Right ventricle myocardium inferior (tissue), 1 donor: ENCODE measurements at places on chromosomes 2 and 18.

GRCh38 chr2:126876631-126877030 is 22.1 kb upstream of the TEX51 start:
- DNase-seq = no peak

- DNase-seq = peak; percentile 54
Measured at GRCh38 chr2:167925758-167926157, 321.6 kb downstream of the STK39 start.

DNA sequence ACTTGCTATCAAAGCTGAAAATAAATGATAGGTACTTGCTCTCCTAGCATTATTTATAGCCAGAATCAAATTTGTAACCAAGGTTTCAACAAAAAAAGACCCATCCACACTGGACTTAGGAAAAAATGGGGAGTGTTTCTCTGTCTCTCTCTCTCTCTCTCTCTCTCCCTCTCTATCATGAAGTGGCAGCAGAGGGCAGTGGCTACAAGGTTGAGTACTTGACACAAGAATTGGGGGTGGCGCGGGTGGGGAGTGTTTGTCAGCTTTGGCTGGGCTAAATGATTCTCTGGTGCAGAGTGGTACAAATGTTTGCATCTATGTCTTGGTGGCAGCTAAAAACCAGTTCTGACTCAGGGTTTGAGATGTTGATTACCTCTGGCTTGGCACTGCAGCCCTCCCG is 85.0 kb downstream of the RBM43 start:
- DNase-seq = no peak

GRCh38 chr2:175597286-175597685 is 404.8 kb downstream of the LNPK start:
- no peak for DNase-seq

DNA sequence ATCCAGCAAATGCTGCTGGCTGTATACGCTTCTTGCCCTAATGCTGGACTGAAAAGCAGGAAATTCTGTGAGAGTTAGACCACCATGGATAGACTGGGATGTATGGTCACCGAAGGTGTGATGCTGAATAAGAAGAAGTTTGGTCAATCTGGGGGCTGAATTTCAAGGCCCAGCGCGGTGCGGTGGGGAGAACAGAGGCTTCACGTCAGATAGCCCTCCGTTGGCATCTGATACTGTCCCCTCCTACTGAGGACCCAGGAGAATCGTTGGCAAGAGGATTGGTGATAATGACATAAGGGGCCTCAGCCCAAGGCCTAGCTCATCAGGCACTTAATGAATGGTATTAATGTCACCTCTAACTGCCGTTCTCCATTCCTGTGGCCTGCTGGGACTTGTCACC is 97.3 kb upstream of the ST3GAL5 start:
- DNase-seq = no peak

DNA sequence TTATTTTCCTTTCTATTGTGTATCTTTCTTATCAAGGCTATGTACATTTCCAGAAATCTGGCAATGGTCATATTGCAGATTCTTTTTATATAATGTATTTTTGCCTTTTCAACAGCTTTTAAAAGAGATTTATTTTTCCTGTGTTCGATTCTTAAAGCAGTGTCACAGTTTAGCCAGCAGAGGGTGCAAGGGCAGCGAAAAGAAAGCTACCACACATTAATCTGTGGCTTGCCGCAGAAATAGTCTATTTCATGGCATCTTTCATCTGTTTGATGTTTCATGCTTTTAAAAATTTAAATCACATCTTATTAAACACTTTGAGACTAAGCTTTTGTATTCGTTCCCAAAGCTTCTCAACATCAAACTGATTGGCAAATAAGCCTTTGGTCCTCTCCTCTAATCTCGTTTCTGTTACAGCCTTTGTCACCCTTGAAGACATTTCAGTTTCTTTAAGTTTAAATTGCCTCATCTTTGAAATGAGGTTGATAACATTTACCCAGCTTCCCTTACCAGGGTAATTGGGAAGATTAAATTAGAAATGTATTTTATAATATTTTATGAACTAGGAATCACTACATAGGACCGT is 73.3 kb downstream of the PIK3C3 start:
- DNase-seq = no peak

GRCh38 chr18:64331419-64331818 is 182.5 kb upstream of the LINC00305 start:
- DNase-seq = no peak

GRCh38 chr2:62934517-62934916 is 116.1 kb upstream of the OTX1 start:
- DNase-seq = no peak

DNA sequence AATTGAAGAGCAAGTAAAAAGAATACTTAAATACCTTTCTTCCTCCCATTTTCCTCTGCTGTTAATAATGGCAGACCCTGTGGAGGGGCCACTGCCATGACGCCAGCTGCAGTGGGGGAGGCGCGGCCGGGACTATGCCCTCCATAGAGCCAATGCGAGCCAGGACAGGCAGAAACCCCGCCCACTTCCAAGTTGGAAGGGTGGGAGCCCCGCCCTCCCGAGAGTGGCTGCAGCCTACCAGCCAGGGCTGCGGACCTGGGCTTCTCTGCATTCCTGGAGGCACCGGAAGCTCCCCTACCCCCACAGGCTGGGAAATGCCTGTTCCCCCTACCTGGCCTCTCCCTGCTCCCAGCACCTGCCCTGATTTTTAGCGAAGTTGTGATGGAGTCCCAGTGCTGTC is 439.4 kb upstream of the CDH19 start:
- DNase-seq = no peak

DNA sequence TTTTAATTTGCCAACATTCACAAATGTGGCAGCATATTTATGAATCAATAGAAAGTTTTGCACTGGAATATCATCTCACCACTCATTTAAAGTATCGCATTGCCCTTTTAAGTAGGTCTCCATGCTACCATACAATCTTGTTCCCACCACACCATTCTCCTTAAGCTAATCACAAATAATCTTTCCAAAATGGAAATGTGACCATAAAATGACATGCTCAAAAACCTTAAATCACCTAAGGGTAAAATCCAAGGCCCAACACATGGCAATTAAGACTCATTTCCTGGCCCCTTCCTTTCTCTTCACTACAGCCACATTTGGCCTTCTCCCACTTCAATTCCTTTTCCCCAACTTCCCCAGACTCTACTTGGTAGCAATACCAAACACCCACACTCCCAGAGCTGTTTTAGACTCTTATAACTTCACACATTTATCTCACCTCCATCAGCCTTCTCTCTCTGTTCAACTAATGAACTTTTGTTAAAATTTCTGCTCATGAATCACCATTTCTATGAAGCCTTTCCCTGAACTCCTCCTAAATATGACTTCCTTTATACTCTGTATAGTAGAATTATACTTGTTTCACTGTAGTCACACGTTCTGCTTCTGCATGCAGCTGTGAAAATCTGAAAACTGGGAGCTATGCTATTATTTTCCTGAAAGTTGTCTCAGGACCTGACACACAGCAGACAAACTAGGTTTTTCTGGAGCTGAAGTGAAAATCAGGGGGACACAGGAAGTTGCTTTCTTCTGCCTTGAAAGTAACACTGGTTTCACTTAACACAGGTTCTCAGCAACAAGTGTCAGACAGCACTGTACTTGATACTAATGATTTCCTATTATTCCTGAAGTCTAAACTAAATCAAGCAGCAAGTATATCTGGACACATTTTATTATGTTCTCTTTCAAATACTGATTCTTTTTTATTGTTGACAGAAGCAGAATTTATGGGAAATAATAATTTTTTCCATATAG is 303.9 kb downstream of the ZEB2 start:
- no peak for DNase-seq

DNA sequence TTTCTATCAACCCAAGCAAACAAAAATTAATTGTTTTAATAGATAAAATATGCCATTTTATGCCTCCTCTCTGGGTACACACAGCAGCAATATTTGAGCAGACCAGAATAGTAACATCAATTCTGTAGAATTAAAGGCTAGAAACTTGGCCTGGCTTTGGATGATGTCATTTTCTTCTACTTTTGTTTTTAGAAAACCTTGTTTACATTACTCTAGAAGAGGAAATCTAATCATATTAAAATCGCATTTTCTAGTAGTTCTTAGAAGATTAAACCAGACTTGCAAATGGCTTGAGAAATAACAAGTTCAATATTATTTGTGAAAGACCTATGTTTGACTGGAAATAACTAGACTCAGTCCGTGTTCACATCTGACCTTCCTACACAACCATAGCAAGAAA is 102.3 kb upstream of the RFX8 start:
- DNase-seq = no peak

DNA sequence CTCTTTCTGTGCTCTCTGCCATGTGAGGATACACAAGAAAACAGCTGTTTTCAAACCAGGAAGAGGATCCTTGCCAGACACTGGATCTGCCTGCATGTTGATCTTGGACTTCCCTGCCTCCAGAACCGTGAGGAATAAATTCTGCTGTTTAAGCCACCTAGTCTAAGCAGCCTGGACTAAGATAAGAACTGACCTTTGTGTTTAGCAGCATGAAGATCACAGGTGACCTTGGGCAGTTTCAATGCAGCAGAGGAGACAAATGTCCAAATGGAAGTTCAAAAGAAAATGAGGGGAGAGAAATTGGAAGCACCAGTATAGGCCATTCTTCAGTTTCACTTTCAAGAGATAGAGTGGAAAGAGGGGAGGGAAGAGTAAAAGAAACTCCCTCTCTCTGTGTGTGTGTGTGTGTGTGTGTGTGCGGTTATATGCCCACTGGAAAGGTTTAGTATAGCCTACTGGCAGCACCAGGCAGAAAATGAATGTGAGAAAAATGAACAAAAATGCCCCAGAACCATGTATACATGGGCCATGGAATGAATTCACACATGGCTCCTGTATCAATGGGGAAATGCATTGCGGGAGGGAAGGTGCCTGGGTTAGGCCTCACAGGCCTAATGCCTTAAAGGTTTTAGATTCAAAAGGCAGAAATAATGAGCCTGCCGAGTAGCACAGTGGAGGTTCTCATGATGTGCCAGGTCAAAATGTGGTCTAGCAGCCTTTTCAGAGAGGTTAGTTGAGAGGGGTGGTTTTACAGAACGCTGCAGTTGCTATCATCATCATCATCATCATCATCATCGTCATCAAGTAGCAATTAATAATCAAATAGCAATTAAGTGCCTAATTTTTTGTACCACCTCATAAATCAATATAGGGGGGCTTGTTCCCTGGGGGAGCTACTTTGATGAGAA is 1.1 kb upstream of the CERS6 start:
- DNase-seq = no peak

DNA sequence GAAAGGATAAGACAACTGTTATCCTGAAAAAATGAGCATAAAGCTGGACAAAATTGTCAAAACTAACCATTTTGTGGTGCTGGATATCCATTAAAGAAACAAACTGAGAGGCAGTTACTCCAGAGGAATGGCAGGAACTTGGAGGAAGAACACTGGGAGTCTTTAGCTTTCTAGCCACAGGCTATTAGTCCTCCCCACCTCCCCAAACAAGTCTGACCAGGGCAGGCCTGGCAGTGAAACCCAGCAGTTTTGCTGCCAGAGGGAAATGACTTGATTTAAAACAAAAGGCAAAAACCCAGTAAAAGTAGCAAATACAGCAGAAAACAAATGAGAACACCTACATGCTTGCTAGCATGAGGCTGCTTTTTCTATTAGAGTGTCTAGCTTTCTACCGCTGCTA is 34.9 kb downstream of the OSBPL1A start:
- DNase-seq = no peak

- DNase-seq = no peak
Measured at GRCh38 chr2:239636808-239637207, 236.0 kb upstream of the HDAC4 start.

DNA sequence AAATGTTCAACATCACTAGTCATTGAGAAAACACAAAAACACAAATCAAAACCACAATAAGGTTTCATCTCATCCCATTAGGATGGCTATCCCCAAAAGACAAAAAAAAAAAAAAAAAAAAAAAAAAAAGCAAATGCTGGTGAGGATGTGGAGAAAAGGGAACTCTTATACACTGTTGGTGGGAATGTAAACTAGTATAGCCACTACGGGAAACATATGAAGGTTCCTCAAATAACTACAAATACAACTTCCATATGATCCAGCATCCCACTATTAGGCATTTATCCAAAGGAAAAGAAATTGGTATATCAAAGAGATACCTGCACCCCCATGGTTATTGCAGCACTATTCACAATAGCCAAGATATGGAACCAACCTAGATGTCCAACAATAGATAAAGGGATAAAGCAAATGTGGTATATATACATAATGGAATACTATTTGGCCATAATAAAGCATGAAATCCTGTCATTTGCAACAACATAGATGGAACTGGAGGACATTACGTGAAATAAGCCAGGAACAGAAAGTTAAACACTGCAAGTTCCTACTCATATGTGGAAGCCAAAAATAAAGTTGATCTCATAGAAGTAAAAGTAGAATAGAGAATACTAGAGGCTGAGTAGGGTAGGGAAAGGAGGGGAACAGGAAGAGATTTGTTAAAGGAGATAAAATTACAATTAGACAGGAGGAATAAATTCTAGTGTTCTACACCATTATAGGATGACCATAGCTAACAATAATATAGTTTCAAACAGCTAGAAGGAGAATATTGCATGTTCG is 8.4 kb downstream of the POLR1A start:
- DNase-seq = no peak

GRCh38 chr18:70151614-70152013 is 53.9 kb downstream of the RTTN start:
- DNase-seq = no peak

DNA sequence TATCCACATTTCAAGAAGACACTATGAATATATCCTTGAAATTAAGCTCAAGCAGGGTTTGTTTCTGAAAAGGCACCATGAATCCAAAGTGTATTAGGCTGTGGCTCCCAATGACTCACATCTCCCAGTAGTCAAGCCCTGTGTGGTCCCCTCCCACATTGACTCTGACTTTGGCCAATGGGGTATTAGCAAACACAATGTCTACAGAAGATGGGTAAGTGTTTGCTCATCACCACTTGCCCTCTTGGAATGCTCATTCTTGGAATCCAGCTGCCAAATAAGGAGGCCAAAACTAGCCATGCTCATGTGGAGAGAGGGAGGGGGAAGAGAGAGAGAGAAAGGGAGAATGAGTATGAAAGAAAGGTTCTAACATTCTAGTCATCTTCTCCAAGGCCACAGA is 490.0 kb downstream of the TXNL1 start:
- no peak for DNase-seq

- no peak for DNase-seq
Measured at GRCh38 chr2:185638771-185639170, 99.8 kb upstream of the FSIP2 start.

- no peak for DNase-seq
Measured at GRCh38 chr2:12008425-12009061, 262.1 kb downstream of the LPIN1 start.

- no peak for DNase-seq
Measured at GRCh38 chr2:68435615-68436014, 31.5 kb downstream of the FBXO48 start.

- DNase-seq = no peak
Measured at GRCh38 chr18:9454061-9454703, 21.1 kb upstream of the RALBP1 start.

DNA sequence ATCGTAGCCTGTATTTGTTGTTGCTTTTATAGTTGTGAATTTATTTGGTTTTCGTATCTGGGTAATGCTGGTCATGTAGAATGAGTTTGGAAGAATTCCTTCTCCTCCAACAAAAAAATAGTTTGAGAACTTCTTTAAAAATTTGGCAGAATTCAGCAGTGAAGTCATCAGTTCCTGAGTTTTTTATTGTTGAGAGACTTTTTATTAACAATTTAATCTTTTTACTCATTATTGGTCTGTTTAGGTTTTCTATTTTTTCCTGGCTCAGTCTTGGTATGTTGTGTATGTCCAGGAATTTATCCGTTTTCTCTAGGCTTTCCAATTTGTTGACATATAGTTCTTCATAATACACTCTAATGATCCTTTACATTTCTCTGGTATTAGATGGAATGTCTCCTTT is 1613.3 kb upstream of the PIK3C3 start:
- DNase-seq = no peak
